Cerebellar cortex (tissue), 1 donor: ENCODE measurements at places on chromosomes 4 and X.

DNA sequence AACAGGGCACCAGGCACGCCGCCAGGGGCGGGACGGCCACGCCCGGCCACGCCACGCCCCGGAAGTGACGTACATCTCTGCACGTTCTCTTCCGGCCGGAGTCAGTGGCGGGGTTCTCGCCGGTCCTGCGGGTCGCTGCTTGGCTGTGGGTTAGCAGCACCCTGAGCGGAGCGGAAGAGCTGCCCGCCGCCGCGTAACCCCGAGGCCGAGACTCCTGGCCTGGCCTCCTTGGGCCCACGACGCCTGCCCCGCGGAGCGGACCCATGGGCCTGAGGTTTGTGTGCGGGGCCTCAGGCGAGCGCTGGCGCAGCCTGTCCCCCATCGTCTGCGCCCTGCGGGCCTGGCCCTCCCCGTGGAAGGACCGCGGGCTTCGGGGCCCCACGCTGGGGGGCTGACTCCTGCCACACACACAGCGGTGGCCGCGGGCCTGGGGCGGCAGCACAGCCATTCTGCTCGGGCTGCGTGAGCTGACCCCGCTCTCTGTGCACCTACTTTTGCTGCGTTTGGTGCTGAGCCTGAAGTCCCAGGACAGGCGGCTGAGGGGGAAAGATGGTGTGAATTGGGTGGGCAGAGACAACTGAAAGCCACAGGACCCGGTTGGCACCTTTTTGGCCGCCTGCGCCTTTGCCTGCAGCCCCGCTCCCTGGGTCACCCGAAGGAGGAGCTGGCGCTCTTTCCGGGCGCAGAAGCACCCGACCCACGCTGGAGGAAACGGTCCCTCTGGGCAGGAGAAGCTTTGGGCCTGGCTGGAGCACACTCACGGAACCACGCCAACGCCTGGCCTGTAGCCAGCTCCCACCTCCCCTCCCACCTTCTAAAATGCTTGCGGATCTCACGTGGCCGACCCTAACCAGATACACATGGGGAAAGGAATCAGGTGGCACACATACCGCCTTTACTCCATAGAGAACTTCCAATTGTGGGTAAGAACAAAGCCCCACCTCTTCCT is 28.1 kb downstream of the NOP14 start:
- peak; percentile 83 for DNase-seq

DNA sequence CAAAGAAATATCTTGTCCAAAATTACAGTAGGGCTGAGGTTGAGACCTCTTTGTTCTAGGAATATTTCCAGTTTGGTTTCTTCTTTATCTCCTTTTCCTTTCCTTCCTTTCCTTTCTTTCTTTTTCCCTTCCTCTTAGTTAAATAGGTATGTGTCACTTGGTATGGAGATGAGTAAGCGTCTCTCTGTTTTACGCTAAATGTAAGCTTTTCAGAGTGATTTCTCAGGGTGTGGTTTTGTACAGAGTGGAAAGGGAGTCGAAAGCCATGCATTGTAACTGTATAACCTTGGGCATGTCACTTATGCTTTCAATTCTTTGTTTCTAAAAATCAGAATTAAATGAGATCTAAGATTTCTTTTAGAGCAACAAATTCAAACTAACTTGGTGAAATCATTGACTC is 54.8 kb downstream of the TLL1 start:
- DNase-seq: no peak

- DNase-seq: no peak
Measured at GRCh38 chr4:115229873-115230272, 116.5 kb upstream of the NDST4 start.

DNA sequence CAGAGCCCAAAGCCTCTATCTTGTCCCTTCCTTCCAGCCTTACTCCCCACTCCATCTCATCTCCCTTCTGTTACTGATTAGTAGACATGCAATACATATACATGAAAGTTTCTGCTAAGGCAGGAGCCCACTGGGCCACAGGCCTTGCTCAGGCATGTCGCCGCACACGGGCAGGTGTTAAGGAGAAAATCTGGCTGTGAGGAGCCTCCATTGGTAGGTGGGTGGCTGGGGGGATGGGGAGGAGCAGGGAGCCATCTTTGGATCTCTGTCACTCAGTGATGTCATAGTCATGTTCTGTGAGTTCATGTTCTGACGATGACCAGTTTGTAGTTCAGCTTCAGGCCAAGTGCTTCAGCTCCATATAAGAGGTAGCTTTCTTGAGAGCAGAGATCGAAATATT is 2.9 kb upstream of the HMGB3 start:
- DNase-seq: no peak

DNA sequence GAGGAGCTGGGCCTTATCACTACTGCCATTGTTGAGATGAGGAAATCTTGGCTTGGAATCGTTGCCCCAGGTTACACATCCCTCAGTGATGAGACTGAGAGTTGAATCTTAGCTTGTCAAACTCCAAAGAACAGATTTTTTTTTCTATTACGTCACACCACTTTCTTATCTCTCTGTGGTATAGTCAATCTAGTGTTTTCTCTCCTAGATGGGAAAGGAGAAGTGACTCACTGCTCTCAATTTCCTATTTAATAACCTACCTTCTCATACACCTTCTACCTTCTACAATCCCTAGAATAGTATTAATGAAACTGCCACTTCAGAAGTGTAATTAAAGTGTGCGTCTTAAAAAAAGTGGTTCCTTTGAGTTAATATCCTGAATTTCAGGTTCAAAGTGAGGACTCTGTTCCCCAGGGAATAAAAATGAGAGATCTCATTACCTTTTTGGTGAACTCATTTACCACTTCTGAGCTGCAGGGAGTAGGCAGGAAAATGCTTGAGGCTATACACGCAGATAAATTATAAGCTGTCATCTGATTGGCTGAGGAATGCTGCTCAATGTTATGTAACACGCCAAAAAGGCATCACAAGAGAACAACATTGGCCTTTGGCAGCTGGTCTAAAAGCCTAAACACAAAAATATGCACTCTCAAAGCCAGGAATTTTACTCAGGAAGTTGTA is 59.3 kb downstream of the MAD2L1 start:
- DNase-seq: no peak
